ENCODE measurements at places on chromosomes 5 and 9. TPM values are rescaled to one million over a fixed set of nuclear protein-coding genes. Genes with fewer than 3 reads are reported as not detected.

- no peak for DNase-seq
These were observed 120.2 kb upstream of the TBCA start for GRCh38 chr5:77896338-77896737.

DNA sequence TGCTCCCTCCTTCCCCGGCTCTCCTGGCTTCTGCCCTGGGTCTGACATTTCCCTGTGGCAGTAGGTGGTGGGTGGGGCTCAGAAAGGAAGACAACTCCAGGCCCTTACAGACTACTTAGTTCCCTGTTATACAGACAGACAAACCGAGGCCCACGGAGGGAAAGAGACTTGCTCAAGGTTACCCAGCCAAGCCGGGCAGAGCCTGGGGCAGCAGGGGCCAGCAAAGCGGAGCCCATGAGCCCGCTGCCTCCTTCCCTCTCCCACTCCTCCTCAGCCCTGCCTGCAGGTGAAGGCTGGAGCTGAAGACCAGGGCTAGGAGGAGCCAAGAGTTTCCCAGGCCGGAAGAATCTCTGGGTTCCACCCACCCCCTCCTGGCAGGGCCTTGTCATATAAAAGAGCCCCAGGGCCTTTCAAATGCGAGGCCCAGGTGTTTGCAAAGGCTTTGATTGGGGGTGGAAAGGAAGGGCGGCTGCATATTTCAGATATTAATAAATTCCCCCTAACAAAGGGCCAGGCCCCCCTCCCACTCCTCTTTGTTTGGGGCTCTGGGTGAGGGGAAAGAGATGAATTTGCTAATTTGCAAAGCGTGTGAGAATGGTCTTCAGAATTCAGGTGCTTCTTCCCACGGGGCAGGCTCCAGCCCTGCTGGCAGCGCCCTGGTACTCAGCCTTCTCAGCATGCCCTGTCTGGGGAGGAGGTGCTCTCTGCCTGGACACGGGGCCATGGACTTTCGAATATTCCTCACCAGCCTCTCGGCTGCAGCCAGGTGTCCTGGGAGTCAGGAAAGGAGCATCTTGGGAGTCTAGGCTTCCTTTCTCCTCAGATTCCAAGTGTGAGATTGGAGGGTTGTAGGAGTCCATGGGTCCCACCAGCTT is 21.5 kb downstream of the SLC6A7 start:
- DNase-seq, result no peak

DNA sequence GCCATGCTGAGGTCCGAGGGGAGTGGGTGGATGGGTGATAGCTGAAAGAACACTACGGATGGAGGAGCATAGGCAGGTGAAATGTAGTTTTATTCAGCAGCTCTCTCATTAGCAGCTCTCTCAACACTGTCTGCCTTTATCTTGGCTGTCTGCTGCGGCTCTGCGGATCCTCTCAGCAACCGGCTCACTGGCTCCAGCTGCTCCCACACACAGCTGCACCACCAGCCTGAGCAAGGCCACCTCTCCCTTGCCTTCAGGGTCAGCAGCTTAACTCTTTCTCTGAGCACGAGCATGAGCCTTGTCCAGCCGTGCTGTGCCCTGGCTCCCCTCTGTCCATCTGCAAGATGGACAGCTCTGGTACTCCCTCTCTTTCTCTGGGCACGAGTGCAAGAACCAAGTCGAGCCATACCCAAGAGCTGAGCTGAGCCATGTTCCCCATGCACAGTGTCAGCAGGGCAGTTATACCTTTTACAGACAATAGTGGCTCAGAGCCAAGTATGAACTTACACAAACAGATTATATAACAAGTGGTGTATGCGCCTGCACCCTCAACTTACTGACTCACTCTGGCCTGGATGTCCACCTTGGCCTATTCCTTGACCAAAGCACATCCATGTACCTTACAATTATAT is 108.5 kb downstream of the MACIR start:
- no peak for DNase-seq

- no peak for DNase-seq
These were observed 8.0 kb downstream of the GCNT4 start for GRCh38 chr5:75044406-75044805.

DNA sequence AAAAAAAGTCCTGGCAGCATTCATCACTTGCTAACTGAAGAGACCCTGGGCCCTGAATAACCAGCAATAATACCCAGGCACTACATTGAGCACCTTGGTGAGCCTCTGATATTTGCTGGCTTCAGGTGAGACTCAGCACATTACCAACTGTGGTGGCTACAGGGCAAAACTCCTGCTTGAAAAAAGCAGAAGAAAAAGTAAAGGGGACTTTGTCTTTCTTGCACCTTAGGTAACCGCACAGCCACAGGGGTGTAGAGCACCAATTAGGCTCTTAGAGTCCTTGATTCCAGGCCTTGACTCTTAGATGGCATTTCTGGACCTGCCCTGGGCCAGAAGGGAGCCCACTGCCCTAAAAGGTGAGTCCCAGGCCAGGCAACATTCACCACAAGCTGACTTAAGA is 269.5 kb downstream of the AUH start:
- no peak for DNase-seq

GRCh38 chr9:132849185-132849706 is 28.8 kb downstream of the AK8 start:
- no peak for DNase-seq

GRCh38 chr9:114157516-114158176 is 2.3 kb downstream of the COL27A1 start:
- no peak for DNase-seq

DNA sequence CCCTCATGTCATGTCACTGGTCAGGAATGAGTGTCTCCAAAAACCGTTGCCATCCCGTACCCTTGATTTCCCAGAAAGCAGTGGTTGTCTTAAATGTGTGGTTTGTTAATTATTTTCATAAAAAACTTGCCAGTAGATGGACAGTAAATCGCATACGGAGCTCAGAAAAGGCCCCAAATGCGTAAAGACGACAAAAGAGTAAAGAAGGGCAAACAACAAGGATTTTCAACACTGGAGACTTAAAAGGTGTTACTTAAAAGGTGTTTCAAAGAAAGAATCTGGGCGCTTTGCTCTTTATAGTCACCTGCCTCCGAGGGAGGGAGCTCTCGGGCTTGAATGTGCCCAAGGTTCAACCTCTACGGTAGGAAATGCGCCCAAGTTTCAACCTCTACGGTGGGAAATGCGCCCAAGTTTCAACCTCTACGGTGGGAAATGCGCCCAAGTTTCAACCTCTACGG is 734 bp downstream of the KIF27 start:
- DNase-seq, result no peak

DNA sequence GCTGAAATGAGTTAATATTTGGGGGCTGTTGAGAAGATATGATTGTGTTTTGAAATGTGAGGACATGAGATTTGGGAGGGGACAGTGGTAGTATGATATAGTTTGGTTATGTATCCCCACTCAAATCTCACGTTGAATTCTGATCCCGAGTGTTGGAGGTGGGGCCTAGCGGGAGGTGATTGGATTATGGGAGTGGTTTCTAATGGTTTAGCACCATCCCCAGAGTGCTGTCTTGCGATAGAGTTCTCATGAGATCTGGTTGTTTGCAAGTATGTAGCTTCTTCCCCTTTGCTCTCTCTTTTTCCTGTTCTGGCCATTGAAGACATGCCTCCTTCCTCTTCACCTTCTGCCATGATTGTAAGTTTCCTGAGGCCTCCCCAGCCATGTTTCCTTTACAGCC is 386.0 kb downstream of the ARRDC3 start:
- no peak for DNase-seq

DNA sequence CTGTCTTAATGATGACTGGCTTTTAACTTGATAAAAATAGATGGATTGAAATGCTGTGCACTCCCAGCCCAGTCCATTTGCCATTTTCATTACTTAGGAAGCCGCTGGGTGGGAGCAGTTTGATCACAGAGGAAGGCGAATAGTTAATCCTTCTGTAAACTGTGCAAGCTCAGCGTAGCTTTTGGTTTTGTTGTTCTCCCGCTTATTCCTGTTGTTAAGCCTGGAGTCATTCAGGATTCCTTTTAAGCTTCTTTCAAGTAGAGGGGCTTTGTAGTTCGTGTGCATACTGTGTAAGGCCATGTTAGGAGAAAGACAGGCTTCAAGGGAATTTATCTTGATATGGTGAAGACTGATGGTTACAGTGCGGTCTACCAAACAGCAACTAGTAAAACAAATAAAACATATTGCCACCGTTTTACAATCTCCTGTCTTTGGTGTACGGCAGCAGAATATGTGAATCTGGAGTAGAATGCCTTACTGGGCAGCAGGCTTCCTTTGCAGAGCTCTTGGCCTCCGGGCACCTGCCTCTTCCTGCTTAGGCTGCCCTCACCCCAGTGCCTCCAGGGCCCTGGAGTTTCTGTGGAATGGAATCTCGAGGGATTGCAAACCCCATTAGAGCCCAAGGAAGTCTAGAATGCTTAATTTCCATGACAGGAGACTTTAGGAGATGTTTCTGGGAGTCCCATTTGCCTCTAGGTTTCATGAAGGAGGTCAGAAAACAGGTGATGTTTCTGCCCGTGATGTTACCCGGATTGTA is 141.4 kb downstream of the TRIO start:
- DNase-seq, result no peak

DNA sequence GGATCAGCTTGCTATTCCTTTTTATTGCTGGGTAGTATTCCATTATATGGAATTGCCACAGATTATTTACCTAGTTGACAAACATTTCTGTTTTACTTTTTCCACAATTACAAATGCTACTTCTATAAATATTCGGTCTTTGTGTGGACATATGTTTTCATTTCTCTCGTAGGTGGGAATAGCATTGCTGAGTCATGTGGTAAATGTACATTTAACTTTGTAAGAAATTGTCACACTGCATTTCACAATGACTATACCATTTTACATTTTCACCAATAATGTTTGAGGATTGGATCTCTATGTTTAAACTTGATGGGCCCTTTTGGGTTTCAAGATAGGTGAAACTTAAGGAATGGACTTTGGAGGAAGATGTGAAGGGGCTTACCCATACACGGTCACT is 19.7 kb downstream of the RAI14 start:
- DNase-seq, result no peak

GRCh38 chr9:101398930-101399642 is 435 bp downstream of the ZNF189 start:
- DNase-seq, result no peak

DNA sequence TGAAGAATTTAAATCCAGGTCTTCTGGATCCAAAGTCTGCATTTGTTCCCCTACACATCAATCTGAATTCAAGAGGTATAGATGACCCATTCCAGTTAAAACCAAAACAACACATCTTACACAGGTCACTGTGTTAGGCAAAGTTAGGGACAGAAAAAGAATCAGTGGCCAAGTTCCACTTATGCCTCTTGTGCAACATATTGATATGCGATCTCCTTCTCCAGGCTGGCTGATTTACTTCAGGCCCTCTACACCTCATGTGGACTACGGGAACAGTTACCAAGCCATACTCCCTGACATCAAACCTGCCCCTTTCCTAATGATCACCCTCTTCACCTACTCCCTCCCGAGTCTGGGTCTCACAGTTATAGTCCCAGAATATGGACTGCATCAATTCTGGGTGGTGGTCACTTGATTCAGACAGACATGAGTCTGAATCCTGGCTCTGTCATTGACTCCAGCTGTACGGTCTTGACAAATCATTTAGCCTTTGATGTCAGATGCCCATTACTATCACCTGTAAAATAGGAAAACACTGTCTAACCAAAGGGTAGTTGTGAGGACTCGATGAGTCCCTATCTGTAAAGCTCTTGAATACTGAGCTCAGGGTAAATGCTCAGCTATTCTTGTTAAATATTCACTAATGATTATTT is 26.0 kb downstream of the GOLGA1 start:
- no peak for DNase-seq

DNA sequence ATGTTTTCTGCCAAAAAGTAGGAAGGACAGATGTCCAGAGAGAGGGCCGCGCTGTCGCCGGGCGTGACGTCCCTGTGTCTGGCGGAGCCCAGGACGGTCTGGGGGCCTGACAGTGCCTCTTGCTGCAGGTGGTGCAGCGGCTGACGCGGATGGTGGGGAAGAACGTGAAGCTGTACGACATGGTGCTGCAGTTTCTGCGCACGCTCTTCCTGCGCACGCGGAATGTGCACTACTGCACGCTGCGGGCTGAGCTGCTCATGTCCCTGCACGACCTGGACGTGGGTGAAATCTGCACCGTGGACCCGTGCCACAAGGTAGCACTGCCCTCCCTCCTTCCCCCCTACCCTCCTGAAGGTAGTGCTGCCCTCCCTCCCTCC is 7.8 kb downstream of the NELFB start:
- no peak for DNase-seq

DNA sequence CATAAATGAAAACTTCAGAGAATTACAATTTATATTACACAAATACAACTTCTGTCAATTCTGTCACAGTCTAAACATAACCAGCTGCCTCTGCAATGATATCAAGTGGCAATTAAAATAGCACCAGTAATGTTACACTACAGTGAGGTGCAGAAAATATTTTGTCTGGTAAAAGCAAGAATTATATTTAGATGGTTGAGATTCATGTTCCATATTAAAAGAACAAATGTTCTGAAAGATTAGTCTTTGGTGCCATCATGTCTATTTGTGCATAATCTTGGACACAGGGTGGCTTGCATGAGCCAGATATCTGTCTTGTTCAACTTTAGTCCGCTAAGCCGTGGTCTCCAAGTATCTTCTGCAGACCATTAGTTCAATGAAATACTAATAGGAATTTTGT is 29.0 kb upstream of the PRR16 start:
- DNase-seq, result no peak

DNA sequence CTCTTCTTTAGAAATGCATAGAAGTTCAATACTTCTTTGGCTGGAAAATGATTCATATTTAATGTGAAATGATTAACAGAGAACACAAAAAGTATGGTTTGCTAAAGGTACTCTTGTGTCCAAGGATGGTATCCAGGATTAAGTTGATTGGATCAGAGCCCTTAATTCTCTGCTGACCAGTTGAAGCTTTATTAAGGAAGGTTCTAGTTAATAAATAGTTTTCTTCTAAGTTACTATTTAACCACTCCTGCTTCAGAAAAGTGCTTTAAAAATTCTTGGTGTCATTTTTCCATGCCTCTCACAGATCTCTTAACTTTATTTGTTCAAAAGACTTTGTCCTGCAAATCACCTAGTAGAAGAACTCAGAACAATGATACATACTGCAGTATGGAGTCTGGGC is 134.3 kb downstream of the MEF2C start:
- no peak for DNase-seq

GRCh38 chr5:102306121-102306520 is 10.0 kb upstream of the SLCO4C1 start:
- no peak for DNase-seq

The INSL6 gene
- 0.28 TPM for polyA plus RNA-seq

The ZCCHC9 gene
- polyA plus RNA-seq, result 37.1 TPM

The IFNE gene
- not detected for polyA plus RNA-seq

The GPR151 gene
- polyA plus RNA-seq, result not detected

The NFIL3 gene
- 31.4 TPM for polyA plus RNA-seq

The MRPS27 gene
- polyA plus RNA-seq, result 60.9 TPM

The TRIM36 gene
- 3.4 TPM for polyA plus RNA-seq

The EPB41L4A gene
- polyA plus RNA-seq, result 28.3 TPM

The TRPM6 gene
- 1.3 TPM for polyA plus RNA-seq

The PCDH12 gene
- polyA plus RNA-seq, result 17.3 TPM

The SPATA31A3 gene
- polyA plus RNA-seq, result not detected

The CEP72 gene
- polyA plus RNA-seq, result 8.2 TPM

The C9orf50 gene
- polyA plus RNA-seq, result 0.91 TPM

The ADAMTS16 gene
- polyA plus RNA-seq, result 76.8 TPM

The ALAD gene
- 44.1 TPM for polyA plus RNA-seq

All from left renal cortex interstitium (tissue), 4 donors.